Body of pancreas (tissue), 4 donors: ENCODE measurements at places on chromosomes 5 and 9.
A peak's percentile ranks its signal among the peaks of the same experiment; 100 is the strongest.

GRCh38 chr5:96616801-96617200, 45.4 kb upstream of the CAST start:
- DNase-seq = no peak

DNA sequence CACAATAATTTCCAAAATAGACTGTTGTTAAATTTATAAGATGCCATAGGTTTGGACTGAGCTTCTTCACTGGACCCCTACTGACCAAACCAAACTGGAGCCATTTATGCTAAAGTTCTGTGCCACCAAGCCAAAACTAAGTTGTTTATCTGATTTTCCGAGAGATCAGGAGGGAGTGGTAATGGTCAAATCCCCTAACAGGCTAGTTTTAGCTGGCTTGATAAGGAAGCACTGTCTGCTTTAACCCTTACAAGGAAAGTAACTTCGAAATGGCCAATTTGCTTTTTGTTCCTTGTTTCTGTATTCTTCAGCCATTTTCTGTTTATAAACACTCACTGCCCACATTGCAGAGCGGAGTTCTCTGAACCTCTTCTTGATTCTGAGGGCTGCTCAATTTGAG, 246.8 kb upstream of the TUT7 start:
- no peak for DNase-seq

GRCh38 chr9:127923771-127924170, 6.8 kb downstream of the PIP5KL1 start:
- no peak for DNase-seq

- peak; percentile 63 for DNase-seq
Observed at GRCh38 chr9:96061293-96061987, 185.9 kb downstream of the ERCC6L2 start.

DNA sequence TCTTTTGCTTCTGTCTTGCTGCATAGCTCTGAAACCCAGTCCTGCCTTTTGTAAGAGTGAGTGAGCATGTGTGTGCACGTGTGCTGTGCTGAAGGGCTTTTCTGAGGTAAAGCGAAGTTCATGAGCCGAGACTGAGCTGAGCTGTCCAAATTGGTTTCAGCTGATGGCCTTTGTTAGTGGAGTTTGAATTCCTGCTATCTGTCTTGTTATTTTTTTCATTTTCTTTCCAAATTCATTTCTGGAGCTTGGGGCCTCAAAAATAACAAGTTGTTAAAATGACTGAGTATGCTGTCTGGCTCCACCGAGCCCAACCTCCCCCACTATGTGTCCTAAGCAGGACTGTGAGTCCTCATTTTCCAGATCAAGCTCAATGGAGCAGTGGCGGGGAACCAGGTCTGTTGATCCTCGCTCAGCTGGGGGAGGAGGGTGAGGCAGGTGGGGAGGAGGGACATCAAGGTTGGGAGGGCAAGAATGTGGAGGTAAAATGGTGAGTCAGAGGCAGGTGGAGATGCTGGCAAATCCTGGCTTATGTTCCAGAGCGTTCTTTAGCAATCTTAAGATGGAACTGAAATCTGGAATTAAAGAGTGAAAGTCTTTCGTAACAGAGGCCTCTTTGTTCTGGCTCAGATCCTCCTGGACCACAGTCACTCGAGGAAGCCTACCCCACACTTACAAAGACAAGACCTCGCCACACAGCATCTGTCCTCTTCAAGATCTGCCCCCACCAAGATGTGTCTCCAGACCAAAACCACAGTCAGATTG, 63.9 kb downstream of the SREK1 start:
- DNase-seq = no peak

GRCh38 chr5:133792655-133793054, 175.8 kb downstream of the C5orf15 start:
- no peak for DNase-seq

DNA sequence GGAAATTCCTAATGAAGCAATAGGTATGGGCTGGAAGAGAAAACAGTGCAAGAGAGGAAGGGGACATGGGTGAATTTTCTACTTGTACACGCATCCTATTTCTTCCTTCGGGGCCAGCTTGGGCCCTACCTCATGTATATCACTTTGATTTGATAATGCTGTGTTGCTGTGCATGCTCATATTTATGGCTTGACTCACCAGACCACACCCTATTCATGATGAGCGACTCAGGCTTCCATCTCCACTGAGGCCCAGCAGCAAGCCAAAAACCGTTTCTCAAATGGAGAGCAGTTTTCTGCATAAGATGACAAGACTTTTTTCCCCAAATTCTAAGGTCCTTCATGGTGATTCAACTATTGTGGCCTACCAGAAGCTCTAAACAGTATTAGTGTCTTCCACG, 2039.1 kb upstream of the CDH9 start:
- no peak for DNase-seq

DNA sequence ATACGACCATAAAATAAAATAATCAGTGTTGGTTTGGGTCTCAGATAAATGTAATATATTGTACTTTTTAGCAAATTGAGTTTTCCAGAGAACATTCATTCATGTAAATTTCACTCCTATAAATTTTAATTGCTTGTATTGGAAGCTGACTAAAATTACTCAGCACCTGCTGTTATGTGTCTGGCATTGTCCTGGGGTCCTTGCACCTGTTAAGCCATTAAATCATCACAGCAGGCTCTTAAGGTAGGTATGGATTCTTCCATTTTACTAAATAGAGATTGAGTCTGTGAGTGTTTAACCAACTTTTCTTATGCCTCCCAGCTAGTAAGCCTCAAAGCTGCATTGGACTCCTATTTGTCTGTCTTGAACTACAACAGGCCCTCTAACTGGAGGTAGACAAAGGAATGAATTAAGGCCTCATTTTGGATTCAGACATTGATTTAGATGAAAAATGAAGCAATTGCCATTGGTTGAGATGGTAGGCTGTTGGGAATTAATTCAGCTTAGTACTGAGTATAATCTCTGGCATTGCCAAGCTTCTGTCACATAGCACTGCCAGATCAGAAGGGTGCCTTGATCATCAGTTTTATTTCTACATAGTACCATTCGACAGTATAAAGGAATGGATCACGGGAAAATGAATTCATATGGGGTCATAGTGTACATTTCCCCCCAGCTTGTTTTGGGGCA, 78.9 kb downstream of the PARP8 start:
- DNase-seq = no peak

DNA sequence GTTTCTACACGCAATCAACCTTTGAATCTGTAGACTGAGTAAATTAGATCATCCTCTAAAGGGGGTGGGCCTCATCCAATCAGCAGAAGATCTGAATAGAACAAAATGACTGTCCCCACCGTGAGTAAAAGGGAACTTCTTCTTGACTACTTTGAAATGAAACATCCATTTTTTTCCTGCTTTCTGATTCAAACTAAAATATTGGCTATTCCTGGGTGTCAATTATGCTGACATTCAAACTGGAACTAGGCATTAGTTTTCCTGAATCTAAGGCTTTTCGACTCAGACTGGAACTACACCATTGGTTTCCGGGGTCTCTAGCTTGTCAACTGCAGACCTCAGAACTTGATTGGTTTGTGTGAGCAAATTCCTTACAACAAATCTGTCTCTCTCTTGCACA, 772.2 kb upstream of the CDH10 start:
- no peak for DNase-seq

- no peak for DNase-seq
Observed at GRCh38 chr5:163626904-163627434, 121.5 kb downstream of the MAT2B start.

DNA sequence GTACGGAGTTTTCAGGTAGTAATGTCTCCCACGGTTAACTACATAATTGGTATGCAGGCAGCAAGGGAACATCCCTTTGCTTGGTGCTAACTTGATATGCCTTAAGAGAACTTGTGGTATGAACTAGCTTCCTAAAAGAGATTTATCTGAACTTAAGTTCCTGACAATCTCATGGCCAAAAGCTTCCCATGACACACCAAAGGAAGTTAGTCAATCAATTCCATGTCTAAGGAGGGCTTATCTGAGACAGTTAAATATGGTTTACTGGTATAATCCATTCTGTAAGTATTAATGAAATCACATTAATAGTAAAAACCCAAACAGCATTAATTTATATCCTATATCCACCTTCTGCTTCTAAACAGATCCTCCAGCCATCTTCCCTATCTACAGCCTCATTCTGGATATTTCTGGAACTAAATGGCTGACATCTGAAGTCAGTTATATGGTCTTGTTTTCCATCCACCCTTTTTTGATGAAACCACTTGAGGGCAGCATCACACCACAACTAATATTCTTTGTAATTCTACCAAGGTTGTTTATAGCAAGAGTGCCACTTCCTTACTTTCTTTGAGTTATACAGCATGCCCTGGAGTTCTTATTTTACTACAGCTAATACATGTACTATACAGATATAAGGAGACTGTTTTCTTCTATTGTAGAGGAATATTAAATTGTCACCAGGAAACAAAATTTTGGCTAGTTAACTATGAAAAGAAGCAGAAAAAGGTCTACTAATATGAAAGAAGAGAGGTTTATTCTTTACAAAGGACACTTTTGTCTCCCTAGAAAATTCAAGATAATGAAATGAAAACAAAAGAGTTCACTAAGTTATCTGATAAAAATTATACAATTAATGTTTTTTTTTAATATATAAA, 34.7 kb downstream of the SHOC1 start:
- DNase-seq = peak; percentile 57

DNA sequence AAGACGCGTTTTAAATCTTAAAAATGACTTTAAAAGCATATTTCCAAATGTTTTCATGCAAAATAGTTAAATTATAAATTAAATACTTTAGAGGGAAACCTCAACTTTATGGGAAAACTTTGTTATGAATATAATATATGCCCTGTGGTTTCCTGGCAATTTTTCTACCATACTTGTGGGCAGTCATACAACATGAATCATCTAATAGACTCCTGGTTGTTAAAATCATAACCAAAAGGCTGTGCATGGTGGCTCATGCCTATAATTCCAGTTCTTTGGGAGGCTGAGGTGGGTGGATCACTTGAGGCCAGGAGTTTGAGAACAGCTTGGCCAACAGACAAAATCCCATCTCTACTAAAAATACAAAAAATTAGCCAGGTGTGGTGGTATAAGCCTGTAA, 18.2 kb downstream of the ATP10B start:
- no peak for DNase-seq

GRCh38 chr5:29897916-29898315, 1295.6 kb upstream of the CDH6 start:
- DNase-seq = no peak

GRCh38 chr5:126516852-126517251, 78.2 kb downstream of the ALDH7A1 start:
- no peak for DNase-seq

- DNase-seq = no peak
Observed at GRCh38 chr9:20872340-20872977, 159.0 kb downstream of the HACD4 start.

GRCh38 chr9:89642789-89643188, 38.0 kb downstream of the GADD45G start:
- DNase-seq = no peak

- no peak for DNase-seq
Observed at GRCh38 chr5:149265597-149265996, 6.1 kb upstream of the AFAP1L1 start.

GRCh38 chr5:84091127-84091799, 293.4 kb downstream of the EDIL3 start:
- no peak for DNase-seq

DNA sequence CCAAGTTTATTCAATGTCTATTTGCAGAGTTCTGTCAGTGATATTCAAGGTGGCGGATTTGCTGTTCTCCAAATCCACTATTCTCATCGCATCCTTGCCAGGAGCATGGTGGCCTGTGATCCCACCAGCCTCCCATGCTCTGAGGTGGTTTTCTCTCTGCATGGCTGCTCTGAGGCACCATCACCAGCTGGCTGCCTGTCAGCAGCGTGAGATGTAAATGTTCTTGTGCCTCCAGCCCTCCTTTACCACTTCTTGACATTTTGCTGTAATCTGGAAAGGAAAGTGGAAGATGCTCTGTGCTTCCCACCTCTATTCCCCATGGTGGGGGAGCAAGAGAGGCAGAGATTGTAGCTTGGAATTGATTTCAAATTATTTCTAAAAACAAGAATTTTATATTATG, 293.6 kb upstream of the SLC24A2 start:
- DNase-seq = no peak

- no peak for DNase-seq
Observed at GRCh38 chr5:106367281-106367680, 1303.5 kb downstream of the EFNA5 start.

GRCh38 chr9:35710818-35711500, 21.0 kb downstream of the TLN1 start:
- DNase-seq = no peak

DNA sequence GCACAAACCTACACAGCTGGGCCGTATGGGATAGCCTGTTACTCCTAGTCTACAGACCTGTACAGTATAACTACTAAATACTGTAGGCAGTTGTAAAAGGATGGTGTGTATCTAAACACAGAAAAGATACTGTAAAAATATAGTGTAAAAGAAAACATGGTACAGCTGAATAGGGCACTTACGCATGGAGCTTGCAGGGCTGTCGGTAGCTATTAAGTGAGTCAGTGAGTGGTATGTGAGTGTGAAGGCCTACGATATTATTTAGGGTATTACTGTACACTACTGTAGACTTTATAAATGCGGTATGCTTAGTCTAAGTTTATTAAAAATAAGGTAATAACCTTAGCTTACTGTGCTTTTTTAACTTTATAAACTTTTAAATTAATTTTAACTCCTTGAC, 1.2 kb downstream of the ZCCHC9 start:
- no peak for DNase-seq

- DNase-seq = no peak
Observed at GRCh38 chr5:135169753-135170152, 135.7 kb upstream of the PITX1 start.
